AG20443 (cell line): ENCODE measurements at places on chromosomes 1 and 21.

DNA sequence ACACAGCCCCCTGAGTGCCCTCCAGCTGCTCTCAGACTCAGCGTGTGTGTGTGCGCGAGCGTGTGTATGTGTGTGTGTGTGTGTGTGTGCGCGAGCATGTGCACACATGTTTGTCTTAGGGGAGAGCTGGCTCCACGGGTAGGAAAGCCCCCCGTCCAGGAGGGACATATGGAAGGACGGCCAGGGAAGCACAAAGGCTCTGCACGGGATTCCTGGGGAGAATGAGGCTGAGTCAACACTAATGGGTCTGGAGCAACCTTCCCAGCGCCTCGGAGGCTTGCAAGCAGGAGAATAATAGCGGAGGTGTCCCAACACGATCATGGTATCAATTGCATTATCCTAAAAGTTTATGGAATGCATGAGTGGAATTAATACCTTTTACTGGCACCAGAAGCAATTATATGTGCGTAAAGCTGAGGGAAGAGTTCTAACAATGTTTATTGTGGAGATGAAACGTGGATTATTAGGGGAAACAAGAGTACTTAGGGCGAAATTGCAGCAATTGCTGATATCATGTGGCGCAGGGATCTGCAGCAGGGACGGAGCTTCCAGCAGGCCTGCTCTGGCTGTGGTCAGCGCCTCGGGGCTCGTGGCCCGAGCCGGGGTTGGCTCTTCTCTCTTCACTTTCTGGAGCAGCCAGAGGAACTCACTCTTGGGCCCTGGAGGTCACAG lies 40.3 kb upstream of the CCDC27 start:
- DNase-seq = no peak

DNA sequence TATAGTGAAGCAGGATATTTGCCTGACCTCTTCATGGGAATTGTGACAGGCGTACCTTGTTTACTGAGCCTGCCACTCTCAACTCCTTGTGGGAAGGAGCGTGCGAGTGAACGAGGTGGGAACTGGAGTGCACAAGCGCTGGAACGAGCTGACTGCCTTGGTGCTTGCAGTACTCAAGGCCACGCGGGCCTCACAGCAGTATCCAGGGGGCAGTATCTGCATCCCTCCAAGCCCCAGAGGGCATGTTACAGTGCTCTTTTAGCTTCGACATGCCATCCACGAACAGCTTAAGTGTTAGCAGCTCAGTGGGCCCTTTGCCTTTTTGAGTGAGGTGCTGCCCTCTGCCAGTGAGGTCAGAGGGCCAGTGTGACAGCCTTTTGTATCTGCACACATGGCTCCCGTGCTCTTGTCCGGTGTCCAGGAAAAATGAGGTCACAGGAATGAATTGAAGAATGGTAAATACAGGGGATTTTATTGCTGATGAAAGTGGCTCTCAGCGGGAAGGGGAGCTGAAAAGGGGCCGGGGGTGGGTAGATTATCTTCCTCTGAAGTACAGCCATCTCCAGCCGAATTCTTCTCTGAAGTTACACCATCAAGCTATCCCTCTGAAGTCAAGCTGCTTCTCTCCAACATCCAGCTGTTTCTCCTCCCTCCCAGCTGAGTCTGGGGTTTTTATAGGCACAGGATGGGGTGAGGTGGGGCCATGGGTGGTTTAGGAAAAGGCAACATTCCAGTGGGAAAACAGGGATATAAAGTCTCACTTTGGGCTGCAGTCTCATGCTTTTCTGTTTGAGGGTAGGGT lies 69.3 kb downstream of the EPB41 start:
- DNase-seq = no peak

DNA sequence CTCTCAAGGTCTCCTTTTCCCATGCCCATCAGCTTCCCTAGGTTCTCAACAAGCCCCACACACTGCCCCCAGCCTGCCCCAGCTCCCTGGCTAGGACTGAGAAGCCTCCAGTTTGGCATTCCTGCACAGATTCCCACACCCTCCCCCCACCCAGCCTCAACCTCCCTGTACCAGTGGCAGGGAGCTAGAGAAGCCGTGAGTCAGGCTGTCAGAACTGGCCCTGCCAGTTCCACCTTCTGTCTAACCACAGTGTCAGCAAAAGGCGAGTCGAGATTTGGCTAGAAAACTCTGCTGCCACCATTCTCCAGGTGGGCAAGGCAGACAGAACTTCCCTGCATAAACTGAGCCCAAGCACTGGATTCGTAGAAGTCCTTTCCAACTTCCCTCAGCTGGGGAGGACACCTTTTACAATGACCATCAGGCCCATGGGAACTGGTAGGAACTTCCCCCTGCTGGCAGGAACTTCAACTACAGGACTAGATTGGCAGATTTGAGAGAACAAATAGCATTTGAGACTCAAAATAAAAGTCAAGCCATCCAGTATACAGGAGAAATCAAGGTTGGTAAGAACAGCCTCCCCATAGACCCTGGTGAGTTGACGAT lies 31.0 kb downstream of the TNNT2 start:
- peak; percentile 73 for DNase-seq

DNA sequence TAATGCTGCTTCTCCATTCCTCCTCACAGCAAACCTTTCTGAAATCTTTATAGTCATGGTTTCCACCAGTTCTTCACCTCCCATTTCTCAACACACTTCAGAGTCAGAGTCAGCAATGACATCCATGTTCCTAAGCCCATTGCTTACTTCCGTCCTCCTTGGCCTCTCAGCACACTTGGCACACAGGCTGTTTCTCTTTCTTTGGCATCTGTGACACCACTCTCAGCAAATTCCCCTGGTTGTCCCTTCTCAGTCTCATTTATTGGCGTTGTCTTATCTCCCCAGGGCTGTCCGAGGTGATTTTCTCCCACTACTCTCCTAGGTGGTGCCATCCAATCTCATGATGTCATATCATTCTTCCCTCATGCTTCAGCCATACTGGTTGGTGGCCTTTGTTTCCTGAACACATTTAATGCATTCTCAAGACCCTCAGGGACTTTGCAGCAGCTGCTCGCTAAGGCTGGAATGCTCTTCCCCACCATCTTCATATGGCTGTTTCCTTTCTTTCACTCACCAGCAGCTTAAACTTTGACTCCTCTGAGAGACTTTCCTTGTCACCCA lies 3.3 kb upstream of the LGALS8 start:
- no peak for DNase-seq

DNA sequence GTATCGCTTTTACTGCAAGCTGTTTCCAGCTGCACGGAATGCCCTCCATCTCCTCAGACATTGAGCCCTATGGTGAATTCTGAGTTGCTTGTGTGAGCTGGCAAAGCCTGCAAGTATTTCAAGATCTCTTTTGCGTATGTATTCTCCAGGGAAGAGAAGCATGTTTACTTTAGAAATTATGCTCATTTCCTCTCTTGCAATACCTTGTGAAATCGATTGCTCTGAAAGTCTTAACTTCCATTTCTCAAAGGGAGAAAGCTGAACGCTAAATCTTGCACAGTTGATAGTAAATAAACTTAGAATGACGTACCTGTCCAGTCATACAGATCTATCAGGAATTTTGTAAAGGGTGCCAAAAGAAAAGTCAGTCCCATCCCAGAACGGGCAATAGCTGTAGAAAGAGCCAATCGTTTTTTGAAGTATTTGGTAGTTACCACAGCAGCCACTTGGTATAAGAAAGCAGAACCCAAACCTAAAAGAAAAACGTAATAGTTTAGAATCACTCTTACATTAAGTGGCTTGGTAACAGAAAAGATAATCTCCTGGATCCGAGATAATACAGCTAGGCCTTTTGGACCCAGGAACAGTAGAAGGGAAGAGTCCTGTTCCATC lies 10.0 kb downstream of the SLC16A4 start:
- no peak for DNase-seq

DNA sequence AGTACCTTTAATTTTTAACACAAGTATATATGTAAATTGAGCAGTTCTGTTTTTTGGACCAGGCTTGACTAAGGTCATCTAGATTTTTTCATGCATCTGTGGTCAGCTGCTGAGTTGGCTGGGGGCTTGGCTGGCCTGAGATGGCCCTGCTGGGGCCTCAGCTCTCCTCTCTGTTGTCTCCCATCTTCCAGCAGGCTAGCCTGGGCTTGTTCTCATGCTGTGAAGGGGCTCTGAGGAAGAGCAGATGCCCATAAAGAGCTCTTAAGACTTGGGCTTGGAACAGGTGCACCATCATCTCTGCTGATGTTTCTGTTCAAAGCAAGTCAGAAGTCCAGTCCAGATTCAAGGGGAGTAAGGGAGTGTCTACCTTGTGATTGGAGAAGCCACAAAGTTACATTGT lies 51.2 kb upstream of the TNR start:
- no peak for DNase-seq

DNA sequence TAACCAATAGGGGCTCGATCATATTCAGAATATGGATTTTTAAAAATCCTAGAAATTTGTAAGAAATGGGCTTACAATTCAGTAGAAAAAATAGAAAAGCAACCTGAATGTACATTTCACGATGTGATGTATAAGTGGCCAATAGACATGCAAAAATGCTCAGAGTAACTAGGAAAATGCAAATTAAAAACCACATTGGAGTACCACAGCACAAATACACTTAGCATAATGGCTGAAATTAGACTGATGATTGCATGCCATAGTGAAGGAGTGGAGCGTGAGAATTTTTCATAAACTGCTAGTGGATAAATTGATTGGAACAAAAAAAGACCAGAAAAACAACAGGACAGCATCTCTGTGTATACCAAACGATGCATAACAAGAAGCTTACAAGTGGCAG lies 102.3 kb downstream of the DYRK1A start:
- DNase-seq = no peak

DNA sequence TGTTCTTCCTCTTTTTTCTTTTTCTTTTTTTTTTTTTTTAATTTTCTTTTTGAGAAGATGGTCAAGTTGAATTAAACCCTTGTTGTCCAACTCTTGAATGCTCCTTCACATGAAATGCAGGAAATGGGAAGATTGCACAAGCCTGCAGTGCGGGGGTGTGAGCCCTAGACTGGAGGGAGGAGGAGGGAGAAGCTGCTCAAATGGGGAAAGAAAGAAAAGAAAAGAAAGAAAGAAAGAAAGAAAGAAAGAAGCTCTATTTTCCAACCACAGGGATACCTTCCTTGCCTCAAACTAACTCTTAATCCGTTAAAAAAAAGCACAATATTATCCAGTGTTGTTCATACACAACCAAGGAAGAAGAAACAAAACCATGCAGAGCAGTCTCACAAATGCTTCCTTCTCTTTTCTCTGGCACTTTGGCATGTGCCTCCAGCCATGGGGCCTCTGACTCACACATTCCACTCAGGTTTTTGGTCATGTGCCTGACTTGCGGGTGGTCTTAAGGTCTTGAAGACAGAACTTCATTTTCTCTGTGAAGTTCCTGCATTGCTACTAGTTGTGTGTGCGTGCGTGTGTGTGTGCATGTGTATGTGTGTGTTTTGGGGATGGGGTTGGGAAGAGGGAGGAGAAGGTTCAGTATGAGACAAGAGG lies 276.1 kb downstream of the RPS6KC1 start:
- peak; percentile 79 for DNase-seq

DNA sequence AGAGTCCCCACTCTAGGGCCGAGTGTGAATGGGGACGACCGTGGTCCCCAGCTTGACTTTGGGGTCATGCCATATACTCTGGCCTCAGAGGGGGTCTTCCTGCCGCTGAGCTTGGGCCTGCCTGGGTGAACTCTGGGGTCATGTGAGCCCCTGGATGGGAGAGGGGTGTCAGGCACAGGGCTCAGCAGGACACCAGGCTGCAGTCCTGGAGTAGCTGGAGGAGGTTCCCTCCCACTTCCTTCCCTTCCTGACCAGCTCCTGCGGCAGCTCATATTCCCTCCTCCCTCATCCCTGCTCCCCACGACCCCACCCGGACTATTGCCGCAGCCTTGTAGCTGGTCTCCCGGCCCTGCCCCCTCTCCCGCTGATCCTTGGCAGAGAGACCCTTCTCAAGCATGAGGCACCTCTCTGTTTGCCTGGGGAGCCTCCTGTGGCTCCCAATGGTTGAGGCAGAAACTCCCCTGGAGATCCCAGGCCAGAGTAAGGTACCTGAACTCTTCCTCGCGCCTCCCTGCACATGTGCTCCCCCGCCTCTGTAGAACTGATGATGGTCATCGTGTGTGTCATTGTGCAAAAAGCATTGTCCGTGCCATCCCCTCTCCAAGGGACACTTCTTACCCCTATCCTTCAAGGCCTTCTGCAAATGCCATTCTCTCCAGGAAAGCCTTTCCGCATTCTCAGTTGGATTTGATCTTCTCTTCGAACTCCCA lies 1.8 kb downstream of the TNFRSF1B start:
- DNase-seq = no peak
